ENCODE measurements at places on chromosomes 16 and 17. TPM values are rescaled to one million over a fixed set of nuclear protein-coding genes. Genes with fewer than 3 reads are reported as not detected.
A peak's percentile ranks its signal among the peaks of the same experiment; 100 is the strongest.

GRCh38 chr16:9922441-9922840 is 259.8 kb downstream of the GRIN2A start:
- no peak for DNase-seq

DNA sequence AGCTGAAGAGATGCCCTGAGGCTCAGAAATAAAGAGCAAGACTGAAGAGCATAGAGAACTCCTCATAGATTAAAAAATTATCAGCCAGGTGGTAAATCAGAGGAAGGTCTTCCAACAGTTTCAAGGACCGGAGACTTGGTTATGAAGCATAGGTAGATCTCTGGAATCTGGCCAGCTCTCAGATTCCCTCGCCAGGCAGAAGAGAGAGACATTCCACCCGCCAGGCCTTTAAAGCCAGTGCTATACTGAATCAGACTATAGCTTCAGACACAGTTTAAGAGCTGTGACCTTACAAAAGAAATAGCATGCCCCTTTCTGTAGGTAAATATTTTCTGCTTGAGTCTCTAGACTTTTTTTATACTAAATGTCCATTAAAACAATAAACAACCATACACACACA is 70.3 kb downstream of the NFATC3 start:
- DNase-seq, result no peak

Gene CD79B
- polyA plus RNA-seq, result 1.6 TPM

Gene STXBP4
- polyA plus RNA-seq, result 2.3 TPM

GRCh38 chr17:47305302-47305923 is 18.3 kb upstream of the EFCAB13 start:
- no peak for DNase-seq

- DNase-seq, result no peak
Observed at GRCh38 chr17:47804461-47804860, 17.1 kb downstream of the OSBPL7 start.

GRCh38 chr17:660453-660852 is 54.2 kb downstream of the VPS53 start:
- DNase-seq, result no peak

Gene PPP1R27
- not detected for polyA plus RNA-seq

DNA sequence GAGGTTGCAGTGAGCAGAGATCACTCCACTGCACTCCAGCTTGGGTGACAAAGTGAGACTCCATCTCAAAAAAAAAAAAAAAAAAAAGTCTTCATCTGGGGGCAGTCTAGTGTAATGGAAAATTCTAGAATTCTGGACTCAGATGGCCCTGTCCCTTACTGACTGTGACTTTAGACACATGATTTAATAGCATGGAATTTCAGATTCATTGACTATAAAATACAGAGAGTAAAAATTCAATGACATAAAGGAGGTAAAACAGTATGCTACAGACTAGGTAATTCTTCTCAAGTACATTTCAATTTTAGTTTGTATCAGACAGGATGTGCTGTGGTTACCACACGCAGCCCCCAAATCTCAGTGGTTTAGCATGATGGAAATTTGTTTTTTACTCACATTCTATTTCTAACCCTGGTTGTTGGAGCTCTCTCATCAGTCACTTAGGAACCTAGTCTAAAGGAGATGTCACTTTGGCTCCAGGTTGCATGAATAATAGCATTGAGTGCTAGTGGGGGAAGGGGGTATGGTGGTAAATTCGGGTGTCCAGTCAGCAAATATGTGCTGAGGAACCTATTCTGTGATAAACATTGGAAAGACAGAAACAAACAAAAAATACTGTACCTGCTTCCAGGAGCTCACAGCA is 444.0 kb downstream of the XYLT1 start:
- DNase-seq, result no peak

Gene CD300E
- not detected for polyA plus RNA-seq

DNA sequence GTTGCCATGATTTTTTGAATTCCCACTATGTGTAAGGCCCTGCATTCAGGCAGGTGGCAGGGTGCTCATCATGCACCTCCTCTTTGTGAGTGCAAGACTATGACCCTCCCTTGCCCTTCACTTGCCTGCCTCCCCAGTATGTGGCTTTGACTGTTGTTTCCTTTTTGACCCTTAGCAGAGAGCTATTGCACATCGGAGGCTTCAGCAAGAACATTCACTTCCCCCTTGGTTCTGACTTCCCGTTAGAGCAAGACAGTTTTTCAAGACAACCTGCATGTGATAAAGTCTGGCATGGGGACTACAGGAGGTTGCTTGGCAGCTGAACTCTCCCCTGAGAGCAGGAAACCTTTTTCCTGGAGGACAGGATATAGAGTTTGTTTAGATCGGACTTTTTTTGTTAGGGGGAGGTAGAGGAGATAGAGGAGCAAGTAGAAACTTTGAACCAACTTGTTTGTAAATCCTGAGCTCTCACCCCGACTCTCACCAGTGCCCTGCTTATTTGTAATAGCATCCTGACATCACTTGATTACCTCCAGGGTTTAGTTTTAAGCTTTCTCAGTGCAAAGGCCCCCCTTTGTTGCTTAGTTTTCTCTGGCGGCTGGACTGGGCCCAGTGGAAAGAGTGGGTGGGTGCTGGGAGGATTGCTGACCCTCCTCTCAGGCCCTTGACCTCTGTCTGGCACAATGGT is 34.3 kb downstream of the LIMD2 start:
- DNase-seq, result no peak

Gene EME1
- polyA plus RNA-seq, result not detected

DNA sequence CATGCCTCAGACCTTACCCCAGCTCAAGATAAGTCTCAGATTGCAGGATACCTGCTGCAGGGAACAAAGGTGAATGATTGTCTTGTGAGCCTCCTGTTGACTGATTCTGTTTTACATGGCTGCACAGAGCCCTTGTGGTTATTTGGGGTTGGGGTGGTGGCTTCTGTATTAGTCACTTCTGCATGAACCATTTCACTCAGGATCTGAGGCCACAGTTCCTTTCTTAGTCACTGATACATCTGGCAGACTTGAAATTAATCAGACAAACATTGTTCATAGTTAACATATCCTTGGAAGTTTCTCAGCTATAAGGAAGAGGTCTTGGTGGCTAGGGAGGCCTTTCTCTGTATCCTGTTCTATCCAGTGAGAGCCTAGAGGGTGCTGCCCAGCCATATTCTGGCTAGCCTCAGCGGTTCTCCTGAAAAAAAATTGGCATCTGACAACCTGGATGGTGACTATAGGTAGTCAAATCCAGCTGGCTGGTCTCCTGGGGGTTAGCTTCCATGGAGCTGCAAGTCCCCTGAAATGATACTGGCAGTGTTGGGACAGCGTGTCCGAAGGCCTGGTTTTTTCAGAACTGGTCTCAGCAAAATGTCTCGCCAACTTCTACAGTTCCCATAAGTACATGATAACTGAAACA is 8.4 kb upstream of the PLK1 start:
- peak; percentile 16 for DNase-seq

Gene MLLT6
- polyA plus RNA-seq, result 19.5 TPM

GRCh38 chr16:27355610-27356009 is 41.8 kb downstream of the IL4R start:
- peak; percentile 25 for DNase-seq

Gene ZP2
- 0.54 TPM for polyA plus RNA-seq

GRCh38 chr17:7043497-7044198 is at the start of gene SLC16A11:
Gene SLC16A11, minus strand, starts transcription at chr17:7044092. Its CDS starts 579 bp downstream, at chr17:7043513.
- no peak for DNase-seq

DNA sequence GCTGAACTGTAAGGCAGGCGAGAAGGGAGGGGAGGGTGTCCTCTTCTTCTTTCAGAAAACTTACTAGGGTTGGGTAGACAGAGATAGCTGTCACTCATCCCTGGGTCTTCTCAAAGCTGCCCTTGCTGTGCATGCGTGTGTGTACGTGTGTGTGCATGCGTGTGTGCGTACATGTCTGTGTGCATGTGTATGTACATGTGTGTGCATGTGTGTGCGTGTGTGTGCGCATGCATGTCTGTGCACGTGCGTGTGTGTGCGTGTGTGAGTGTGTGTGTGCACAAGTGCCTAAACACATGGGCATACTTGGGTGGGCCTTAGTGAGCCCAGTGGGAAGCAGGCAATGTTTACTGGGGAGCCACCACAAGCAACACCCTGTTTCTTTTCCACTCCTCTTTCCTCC is 154.8 kb upstream of the TNRC6C start:
- no peak for DNase-seq

Gene CCR7
- 0.92 TPM for polyA plus RNA-seq

GRCh38 chr16:20614186-20615141 is 38.3 kb upstream of the ACSM2B start:
- no peak for DNase-seq

GRCh38 chr17:47808830-47809480 is 12.6 kb downstream of the OSBPL7 start:
- no peak for DNase-seq

DNA sequence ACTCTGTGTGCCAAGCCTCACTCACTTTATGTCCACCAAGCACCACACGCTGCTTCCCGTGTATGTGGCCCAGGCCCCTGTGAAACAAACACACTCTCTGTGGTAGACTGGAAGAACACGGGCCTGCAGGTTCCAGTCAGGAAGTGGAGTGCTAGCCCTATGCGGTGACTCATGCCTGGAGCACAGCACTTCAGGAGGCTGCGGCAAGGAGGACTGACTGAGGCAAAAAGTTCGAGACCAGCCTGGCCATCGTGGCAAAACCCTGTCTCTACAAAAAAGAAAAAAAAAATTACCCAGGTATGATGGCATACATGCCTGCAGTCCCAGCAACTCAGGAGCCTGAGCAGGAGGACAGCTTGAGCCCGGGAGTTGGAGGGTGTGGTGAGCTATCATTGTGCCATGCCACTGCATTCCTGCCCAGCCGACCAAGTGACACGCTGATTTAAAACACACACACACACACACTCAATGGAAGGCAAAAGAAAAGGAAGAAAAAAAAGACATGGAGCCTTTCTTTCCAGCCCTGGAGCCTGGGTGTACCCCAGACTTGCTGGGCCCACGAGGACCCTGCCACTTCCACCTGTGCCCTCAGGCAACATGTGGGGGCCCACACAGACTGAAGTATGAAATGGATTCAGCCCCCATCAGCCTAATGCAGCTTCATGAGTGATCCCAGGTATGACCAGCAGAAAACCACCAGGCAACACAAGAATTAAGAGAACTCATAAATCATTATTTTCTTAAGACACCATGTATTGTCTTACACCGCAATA is 126.6 kb downstream of the ANKRD11 start:
- no peak for DNase-seq

Gene MYLK3
- 0.81 TPM for polyA plus RNA-seq

DNA sequence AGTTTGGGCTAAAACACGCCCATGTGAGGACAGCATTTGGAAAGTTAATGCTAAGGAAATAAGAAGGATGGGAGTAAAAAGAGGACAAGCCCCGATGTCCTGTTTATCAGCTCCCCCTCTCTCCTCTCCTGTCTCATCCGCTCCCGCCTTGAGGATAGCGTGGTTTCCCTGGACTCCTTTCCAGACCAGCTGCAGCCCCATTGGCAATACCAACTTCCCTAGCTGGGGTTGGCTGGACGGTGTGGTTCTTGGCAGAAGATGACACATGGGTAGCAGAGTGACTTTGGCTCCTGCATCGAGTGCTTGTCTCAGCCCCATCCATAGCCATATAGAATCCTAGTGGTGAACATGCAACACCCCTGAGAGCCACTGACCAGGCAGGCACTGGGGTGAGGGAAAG is 185.9 kb downstream of the CCDC182 start:
- DNase-seq, result no peak

Measured in small intestine (tissue), 16 donors.